ENCODE measurements at places on chromosomes 11 and 22.

DNA sequence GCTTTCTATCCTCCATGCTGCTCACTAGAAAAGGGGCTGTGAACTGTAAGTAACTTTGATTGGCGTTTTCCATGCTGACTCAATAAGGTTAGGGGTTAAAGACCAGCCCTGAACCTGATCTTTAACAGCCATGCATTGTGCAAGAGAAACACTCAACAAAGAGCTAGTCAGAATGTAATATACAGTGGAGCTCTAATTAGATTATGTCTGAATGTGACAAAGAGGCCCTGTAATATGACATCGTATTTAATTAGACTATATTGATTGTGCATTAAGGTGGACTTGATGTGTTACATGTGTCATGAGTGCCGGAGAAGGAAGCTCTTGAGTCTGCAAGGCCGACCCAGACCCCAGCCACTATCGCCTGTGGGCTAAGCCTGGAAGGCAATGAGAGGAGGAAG is 70.5 kb downstream of the PKNOX2 start:
- DNase-seq = no peak

- no peak for DNase-seq
Measured at GRCh38 chr11:46229230-46229629, 48.2 kb upstream of the CREB3L1 start.

DNA sequence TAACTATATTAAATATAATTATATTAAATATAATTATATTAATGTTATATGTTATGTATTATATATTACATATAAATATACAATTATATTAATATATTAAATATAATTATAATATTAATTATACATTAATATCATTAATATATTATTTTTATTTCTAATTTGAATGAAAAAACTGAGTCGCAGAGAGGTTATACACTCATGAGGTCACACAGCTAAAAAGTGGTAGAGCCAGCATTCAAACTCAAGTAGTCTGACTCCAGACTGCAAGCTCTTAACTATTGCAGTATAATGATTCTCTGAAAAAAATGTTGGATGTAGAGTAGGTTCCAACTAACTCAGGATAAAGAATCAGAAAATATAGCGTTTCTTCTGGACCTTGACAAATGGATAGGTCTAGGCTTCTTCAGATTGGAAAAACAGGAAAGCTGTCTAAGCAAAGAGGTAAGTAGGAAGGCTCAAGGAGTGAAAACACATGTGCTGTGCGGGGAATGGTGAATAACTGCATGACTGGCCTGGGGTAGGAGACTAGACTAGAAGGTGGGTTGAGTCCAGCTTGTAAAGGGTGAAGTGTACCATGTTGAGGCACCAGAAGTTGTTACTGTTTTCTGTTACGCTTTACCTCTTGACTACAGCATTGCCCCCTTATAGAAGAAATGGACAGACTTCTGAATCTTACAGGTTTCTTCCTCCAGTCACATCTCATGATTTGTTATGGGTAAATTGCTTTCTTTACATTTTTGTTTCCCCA is 80.3 kb downstream of the TRIM44 start:
- no peak for DNase-seq

DNA sequence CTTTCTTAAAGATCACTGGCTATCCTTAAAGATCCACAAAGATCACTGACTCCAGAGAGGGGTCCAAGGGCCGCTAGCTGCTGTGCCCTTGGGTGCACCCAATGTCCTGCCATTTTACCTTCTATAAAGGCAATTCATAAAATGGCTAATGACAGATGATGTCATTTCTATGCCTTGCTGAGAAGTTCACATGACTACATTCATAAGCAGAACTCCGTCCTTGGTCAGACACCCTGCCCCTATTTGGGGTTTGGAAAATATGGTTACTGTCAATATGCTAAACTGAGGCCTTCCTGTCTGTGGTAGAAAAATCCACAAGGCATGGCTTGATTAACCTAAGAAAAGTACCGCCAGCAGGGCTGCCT is 60.9 kb upstream of the BMAL1 start:
- DNase-seq = no peak

GRCh38 chr22:25750569-25751173 is 8.7 kb downstream of the MYO18B start:
- DNase-seq = no peak

GRCh38 chr22:46295277-46295971 is 1.2 kb upstream of the GTSE1 start:
- DNase-seq = no peak

DNA sequence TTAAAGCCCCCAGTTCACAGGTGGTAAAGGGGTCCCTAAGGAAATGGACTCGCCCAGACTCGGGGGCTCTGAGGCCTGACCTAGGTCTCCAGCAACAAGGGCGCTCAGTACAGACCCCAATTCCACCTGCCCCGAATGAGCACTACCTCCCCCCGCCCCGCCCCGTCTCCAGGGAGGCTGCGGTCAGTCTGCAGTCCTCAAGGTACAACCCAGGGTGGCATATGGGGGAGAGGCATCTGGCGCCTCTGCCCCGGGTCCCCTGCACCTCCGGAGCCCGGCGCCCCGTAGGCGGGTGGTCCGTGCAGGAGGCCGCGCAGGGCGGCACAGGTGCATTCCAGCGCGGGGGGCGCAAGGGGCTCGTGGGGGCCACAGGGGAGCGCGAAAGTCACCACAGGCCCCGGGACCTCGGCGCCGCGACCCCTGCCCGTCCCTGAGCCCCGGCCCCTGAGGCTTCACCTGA is 361 bp downstream of the CTSD start:
- no peak for DNase-seq

DNA sequence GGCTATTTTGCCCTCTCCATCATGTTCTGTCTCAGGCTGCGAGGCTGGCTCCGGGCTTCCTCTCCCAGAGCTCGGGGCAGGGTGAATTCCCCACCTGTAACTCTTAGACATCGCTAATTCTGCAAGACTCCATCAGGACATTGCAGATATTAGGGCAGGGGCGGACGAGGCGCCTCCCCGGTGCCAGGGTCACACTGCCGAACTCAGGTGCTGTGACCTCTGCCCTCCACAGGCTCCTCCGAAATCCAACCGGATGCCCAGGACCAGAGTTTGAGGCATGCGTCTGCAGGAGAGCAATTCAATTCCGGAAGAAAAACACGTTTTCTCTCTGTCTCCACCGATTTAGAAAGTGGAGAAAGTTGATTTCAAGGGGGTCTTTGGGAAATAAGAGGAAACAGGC is 542.7 kb downstream of the BRD1 start:
- DNase-seq = no peak

DNA sequence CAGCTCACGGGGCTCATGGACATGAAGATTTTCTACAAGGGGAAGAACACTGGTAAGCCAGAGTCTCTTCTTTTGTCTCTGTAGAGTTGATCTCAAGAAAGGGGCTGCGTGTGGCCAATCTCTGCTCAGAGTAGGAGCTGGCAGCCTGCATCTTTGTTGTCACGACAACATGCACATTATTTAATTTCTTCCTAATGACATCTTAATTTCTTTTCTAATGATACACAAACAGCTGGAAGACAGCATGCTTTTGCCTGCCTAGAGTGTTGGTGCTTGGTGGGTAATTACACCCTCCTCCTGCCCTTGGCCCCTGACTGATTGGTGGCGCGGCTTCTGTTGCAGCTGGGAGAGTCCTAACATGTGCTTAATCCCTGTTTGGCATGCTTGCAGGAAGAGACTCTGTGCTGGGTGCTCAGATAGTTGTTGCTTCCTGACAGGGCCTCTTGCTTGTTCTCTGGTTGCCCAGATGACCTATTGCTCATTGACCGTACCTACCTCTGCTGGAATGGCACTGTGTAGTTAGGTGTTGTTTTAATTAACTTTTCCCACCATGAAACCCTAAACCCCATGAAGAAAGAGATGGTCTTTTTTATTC is 106.9 kb upstream of the SORL1-AS1 start:
- no peak for DNase-seq

GRCh38 chr11:45930951-45931570 is 8.6 kb downstream of the LARGE2 start:
- DNase-seq = no peak

DNA sequence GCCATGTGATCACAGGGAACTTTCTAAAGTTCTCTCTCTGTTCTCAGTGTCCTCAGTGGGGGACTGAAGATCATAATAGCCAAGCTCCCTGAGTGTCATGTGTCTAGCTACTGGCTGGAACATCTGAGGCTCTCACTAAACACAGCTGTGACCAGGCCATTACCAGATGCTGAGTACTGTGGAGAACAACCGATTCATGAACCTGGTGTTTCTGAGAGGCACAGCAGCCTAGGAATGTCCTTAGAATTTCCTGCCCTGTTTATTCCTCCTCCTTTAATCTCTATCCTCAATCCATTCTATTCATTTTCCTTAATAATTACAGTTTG is 93.0 kb downstream of the ME3 start:
- no peak for DNase-seq

GRCh38 chr22:24481641-24482040 is 13.5 kb upstream of the UPB1 start:
- DNase-seq = no peak

DNA sequence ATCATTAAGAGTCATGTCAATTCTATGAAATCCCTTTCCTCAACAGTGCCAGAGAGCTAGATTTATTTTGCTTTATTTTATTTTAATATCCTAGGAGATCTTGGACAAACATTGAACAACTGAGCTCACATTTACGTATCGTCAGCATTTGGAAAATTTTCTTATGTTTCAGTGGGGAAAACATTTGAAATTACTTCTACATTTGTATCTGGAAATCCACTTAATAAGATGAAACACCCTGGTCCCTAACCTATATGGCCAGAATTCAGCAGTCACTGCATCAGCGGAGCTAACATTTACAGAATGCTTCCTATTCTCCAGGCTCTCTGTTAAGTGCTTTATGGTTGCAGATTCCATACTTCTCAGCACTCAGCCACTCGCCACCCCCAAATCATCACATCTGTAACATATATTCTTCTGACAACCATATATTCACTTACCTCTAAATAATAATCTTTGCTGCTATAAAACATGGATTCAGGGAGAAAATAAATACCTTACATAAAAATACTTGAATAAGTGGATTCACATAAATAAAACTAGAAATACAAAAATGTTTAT is 773.9 kb downstream of the JRKL start:
- no peak for DNase-seq

DNA sequence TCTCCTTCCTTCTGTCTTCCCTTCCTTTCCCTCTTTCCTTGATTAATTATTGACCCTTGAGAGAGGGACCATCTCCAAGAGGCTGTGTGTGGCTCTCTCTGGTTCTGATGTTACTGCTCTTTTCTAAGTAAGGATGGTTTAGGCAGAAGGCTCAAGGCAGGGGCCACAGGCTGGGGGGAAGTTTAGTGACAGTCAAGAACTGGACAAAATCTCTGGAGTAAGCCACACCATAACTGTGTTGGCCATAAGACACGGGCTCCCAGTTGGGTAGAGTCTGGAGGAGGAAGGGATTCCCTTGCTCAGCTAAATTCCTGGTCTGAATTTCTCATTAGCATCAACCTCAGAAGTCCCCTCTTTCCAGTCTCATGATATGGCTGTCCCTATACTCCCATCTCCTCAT is 74.7 kb downstream of the BUD13 start:
- no peak for DNase-seq

GRCh38 chr22:37805810-37806277 is 1.9 kb upstream of the GCAT start:
- no peak for DNase-seq

- no peak for DNase-seq
Measured at GRCh38 chr22:25900880-25901279, 158.9 kb downstream of the MYO18B start.

DNA sequence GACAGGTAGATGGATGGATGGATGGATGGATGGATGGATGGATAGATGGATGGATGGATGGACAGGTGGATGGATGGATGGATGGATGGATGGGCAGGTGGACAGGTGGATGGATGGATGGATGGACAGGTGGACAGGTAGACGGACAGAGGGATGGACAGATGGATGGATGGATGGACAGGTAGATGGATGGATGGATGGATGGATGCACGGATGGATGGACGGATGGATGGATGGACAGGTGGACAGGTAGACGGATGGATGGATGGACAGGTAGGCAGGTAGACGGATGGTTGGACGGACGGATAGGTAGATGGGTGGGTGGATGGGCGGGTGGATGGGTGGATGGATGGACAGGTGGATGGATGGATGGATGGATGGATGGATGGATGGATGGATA is 24.3 kb downstream of the PDGFB start:
- no peak for DNase-seq

DNA sequence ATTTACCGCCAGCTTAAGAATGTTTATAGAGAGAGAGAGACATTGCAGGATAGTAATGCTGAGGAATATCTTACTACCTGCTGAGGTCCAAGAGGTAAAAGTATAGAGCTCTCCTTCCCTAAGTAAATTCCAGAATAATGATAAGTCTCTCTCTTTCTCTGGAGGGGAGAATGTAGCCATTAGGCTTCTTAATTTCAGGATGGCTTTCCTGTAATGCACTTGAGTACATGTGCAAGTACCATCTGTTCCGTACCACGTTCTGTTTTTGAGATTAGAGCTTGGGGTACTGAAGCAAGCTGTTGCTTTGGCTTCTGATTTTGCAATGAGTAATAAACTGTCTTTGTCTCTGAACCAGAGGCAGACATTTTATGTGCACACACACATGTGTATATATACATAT is 1314.0 kb downstream of the JRKL start:
- DNase-seq = no peak

GRCh38 chr11:113473983-113474361 is 1.2 kb downstream of the DRD2 start:
- no peak for DNase-seq

DNA sequence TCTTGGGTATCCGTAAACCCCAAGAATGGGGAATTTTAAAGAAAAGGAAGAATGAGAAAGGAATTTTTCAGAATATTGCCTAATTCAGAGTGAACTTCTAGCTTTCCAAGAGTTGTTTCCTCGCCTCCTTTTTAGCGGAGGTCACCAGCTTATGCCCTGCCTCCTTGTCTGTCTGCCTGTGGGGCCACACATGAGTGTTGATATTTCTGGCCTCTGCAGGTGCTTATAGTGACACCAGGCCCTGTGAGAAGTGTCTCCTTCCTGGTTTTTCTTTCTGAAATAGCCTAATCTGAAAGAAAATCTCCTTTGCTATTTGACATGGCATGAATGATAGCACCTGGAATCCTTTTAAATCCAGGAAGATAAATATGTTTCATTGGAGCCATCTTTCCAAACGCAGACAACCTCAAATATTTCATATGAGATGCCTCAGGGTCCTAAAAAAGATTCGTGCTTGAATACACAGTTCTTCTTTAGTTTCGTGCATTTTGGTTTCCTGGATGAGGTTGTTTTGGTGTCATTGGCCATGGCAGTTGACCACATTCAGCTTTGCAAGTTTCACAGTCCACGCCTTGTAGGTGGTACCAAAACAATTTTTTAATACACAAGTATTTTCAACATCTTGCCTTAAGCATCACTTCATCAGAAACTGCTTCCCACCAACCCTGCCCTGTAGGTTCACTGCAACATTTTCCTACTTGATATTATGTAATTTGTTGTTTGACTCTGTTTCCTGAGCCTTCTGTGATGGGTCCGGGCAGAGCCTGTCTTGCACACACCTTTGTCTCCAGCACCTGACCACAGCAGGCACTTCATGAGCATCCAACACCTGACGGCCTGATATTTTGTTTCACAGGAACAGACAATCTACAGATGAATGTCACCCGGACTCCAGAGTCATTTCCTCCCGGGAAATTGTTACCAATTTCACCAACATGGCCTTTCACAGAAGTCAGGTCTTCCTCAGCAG is 159.4 kb downstream of the C11orf91 start:
- DNase-seq = no peak

Measured in GF-D8 (cell line).